Nephron progenitor cell (in vitro differentiated cells): ENCODE measurements at places on chromosomes 13 and 19.

GRCh38 chr13:41660411-41660810, 203.1 kb downstream of the RGCC start:
- DNase-seq: no peak

- no peak for DNase-seq
Measured at GRCh38 chr13:33785384-33785783, 32.6 kb upstream of the RFC3 start.

GRCh38 chr13:64930636-64931035, 2299.5 kb downstream of the PCDH9 start:
- DNase-seq: no peak

GRCh38 chr19:55379174-55379573, 2.5 kb downstream of the TMEM190 start:
- DNase-seq: no peak
